Pancreas (tissue), 10 donors: ENCODE measurements at places on chromosomes 6 and 20.

DNA sequence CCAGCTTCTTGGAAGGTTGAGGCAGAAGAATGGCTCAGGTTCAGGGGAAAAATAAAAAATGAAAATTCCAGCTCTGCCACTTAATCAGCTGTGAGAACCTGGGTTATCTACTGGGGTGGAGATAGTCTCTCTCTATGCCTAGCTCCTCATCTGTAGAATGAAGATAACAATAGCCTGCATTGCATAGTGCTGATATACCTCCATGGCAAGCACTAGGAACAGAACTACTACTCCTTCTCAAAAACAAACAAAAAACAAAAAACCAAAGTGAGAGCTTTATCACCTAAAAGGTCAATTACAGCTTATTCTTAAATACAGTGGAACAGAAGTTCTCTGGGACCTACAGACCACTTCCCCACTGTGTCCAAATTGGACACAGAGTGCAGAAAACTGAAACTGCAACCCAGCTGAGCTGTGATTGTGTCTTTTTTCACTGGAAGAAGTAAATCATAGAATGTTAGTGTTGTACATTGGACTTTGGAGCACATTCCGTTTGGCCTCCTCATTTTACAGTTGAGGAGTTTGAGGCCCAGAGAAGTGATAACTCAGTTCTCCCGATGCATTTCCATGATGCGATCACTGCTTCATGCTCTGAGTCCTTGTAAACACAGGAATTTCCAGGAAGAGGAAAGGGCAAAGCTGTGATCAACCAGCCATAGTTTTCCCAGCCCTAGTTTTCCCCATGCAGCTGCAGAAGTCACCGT lies 23.3 kb downstream of the MTFR2 start:
- no peak for DNase-seq

GRCh38 chr6:71194724-71195123 lies 93.9 kb upstream of the OGFRL1 start:
- DNase-seq: no peak

GRCh38 chr6:15499125-15499524 lies 163.7 kb downstream of the DTNBP1 start:
- peak; percentile 7 for DNase-seq

DNA sequence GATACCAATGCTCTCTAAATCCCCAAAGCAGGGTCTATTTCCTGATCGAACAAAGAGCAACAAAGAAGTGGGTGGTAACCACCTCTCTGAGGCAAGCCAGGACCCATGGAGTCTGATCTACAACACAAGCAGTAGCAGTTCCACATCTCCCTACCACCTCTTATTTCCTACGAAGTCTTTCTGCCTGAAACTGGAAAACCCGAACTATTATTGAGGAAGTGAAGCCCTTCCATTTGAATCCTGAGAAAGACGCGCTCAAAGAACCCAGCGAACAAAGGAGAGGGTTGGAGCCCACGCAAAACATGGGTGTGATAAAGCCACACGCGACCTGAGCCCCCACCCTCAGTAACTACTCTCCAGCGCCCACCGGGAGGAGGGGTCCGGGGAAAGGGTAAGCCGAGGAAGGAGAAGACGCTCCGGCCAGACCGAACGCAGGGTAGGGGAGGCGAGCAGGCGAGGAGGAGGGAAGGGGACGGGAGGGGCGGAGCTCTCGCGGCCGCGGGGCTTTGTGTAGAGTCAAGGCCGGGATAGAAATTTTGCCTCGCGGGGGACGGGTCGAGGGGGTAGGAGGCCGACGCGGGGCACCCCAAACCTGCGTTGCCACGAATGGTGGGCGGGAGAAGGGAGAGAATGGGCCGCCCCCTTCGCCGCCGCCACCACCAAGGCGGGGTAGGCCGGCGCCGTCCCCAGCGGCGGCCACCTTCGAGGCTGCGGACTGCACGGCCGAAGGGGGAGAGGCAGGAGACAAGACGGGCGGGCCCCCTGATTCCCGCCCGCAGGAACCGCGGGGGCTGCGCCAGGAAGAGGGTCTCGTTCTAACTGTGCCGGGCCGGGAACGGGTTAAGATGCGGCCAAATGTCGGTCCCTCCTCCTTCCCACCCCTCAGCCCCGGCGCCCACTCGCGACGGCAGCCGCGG lies 802 bp downstream of the HDAC2 start:
- DNase-seq: peak; percentile 64

DNA sequence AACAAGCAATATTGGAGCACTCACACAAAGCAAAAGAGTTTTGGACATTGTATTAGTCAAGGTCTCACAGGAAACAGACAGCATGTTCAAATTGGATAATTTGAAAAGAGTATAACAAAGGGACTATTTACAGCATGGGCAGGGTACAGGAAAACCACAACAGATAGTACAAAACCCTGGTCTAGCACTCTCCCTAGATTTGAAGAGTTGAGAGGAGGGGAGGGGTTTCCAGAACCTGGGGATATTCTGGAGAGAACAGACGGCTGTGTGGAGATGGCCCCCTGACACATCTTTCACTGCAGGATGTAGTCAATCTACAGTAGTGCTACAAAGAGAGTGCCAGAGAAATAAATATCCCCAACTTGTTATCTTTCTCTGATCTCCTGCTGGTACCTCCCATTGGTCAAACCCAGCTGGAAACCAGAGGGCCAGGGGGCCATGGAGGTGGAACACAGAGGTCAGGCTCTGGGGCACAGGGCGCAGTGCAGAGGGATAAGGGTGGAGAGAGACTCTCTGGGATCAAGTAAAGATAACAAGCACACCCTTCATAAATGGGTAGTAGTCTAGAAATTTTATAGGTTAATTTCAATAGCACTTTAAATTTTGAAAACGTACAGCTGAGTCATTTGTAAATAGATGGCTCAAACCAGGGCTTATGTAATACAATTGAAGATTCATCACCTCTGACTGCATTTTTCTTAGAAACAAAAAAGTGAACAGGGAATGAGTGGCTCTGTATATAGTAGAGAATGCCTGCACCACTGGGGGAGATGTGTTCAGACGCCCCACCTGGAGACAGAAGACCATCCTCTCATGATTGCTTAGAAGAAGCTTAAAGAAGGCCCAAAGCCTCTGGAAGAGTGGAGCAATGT lies 25.7 kb downstream of the RCAN2 start:
- DNase-seq: no peak

DNA sequence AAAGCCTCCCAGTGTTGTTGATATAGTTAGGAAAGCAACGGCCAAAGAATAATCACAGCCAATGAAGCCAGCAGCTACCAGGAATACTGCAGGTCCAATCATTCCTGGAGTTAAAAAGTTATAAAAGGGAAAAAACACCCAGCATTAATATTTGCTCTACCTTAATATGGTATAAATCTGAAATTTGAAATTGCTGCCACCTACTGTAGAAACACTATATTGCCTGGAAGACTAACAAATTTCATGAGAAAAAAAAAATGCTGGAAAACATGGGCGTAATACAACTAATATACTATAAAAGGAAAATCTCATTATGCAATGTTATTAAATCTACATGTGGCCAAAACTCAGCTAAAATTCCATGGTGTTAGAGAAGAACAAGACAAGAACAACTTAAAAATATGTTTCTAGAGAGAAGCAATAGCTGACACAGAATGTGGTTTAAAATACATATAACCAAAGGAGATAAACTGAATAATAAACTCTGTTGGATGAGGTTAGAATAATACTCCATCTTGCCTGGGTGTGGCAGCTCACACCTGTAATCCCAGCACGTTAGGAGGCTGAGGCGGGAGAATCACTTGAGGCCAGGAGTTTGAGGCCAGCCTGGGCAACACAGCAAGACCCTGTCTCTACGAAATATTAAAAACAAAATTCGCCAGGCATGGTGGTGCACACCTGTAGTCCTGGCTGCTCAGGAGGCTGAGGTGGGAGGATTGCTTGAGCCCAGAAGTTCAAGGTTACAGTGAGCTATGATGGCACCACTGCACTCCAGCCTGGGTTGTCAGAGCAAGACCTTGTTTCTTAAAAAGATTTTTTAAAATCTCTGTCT lies 43.1 kb downstream of the SLC17A5 start:
- no peak for DNase-seq

DNA sequence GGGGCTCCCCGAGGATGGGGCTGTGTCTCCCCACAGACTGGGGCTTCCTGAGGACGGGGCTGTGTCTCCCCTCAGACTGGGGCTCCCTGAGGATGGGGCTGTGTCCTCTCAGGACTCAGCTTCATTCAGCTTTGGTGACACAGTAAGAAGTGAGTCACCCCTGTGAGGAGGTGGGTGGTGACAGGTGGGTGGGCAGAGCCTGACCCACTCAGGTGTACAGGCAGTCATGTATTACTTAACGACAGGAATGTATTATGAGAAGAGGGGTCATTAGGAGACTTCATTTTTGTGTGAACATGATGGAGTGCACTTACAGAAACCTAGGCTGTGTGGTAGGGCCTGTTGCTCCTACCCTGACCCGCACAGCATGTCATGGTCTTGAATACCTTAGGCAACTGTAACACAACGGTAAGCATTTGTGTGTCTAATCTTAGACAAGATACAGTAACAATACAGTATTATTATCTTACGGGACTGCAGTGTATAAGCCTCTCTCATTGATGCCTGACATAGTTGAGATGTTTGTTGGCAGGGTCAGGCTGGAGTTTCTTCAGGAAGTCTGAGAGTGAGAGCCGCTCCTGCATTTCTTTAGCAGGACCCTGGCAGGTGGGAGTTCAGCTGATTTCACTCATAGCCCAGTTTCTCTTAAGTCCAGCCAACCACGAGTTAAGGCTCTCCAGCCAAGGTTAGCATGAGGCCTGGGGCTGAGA lies 10.9 kb upstream of the PGC start:
- DNase-seq: no peak

DNA sequence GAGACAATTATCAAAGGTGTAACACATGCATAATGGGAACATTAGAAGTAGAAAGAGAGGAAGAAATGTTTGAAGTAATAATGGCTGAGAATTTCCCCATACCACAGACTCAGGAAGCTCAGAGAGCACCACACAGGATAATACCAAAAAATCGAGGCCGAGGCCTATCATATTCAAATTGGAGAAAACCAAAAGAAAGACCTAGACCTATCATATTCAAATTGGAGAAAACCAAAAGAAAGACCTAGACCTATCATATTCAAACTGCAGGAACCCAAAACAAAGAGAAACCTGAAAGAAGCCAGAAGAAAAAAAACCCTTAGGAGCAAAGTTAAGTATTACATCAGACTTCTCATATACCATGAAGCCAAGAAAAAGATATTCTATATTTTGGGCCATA lies 18.0 kb downstream of the NINL start:
- DNase-seq: no peak

- DNase-seq: no peak
Measured at GRCh38 chr6:39426073-39426456, 103.6 kb upstream of the KCNK16 start.

- DNase-seq: no peak
Measured at GRCh38 chr6:136823128-136823660, 802 bp downstream of the PEX7 start.

DNA sequence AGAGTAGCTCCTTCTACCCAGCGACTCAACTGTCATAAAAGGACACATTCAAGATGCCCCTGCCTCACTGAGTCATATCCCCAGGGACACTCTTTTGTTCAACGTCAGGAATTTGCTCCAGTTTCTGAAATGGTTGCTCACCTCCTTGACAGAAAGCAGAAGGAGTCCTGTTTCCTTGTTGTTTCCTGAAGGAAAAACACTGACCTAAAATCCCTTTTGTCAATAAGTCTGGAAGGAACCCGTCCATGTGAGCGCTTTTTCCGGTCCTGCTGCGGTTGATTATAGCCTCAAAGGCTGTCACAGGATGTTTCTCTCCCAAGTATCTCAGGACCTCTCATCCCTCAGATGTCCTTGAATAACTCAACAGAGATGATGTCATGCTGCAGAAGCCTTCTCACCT lies 113.6 kb upstream of the PLEKHG1 start:
- DNase-seq: no peak

- DNase-seq: no peak
Measured at GRCh38 chr6:55568808-55569439, 10.1 kb downstream of the HMGCLL1 start.

DNA sequence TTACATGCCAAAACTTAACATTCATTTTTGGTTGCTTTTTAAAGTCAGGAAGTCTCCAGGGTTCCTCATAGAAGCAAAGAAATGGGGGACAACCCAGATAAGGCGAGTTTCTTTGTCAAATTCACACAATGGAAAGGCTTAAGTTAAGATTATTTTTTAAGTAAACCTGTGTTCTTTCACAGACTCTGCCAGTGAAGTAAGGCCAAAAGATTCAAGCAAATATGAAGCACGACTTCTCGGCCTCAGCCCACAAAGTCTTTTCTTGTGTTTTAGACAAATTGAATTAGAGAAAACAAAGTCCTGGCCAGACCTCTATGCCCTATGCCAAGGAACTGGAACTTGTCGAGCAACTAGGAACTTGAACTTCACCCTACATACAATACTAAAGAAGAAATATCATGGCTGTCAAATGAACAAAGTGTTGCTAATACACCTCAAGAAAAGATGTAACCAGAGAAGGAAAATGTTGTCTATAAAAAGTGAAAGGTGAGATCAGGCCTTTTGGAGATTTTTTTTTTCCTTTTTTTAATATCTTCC lies 540.0 kb upstream of the JARID2 start:
- DNase-seq: no peak

DNA sequence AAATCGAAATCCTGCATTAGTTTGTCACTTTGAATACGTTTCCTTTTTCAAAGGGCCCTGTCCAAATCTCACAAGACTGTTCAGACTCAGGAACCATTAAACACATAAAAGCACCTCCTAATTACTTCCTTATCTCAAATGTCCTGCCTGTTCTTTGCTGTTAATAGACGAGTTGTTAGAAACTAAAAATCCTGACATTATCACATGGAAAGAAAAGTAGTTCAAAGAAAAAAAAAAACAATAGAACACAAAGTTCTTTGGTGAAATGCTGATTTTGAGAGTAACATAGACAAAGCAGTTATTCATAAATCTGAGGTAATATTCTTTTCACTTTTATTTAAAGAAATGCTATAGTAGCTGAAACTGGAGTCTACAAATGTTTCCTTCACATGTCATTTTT lies 12.1 kb upstream of the TAB2 start:
- DNase-seq: no peak

- no peak for DNase-seq
Measured at GRCh38 chr6:1178590-1178989, 133.3 kb upstream of the FOXQ1 start.

GRCh38 chr6:167079853-167080297 lies 43.0 kb upstream of the CCR6 start:
- no peak for DNase-seq

DNA sequence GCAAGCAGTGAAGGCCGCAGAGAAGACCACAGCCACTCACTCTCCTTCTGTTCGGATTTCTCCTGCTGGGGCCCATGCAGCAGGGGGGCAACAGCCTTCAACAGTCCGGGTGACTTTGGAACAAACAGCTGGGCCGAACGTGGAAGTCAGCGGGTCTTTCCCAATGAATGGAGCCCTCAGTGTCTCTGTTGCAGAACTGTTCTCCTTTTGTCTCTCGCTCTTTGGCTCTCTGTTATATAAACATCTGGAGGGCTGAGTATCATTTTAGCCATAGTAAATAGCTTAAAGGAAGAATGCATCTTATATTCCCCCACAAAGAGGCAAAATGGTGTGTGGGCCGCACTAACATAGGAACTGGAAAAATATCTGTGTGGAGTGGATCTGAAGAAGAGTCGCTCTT lies 136.7 kb upstream of the RALGAPA2 start:
- DNase-seq: no peak
